ENCODE measurements at places on chromosomes 2 and 18.
A peak's percentile ranks its signal among the peaks of the same experiment; 100 is the strongest.

- no peak overlapping the region for H3K27ac ChIP-seq
- no peak for DNase-seq
- H3K4me3 ChIP-seq, result no peak overlapping the region
- H3K36me3 ChIP-seq, result no peaks in the 10 kb centered on the region
These were observed 235.8 kb upstream of the TNP1 start for GRCh38 chr2:217095511-217096205.

DNA sequence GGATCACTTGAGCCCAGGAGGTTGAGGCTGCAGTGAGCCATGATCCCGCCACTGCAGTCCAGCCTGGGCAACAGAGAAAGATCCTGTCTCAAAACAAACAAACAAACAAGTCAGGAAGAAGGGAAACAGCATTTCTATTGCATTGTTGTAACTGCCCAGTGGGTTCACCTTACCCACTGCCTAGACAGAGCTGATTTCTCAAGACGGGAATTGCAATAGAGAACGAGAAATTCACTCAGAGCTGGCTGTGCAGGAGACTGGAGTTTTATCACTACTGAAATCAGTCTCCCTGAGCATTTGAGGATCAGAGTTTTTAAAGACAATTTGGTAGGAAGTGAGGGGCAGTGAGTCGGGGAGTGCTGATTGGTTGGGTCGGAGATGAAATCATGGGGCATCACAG is 24.2 kb upstream of the RTTN start:
- no peaks in the 10 kb centered on the region for H3K27me3 ChIP-seq
- peaks cover 5% of the 10 kb centered on the region for H3K4me1 ChIP-seq
- H3K36me3 ChIP-seq, result no peaks in the 10 kb centered on the region
- no peak overlapping the region for H3K4me3 ChIP-seq
- DNase-seq, result no peak

GRCh38 chr2:13768274-13768673 is 864.2 kb upstream of the LRATD1 start:
- no peaks in the 10 kb centered on the region for H3K36me3 ChIP-seq
- H3K4me3 ChIP-seq, result no peak overlapping the region
- no peak for DNase-seq
- H3K27ac ChIP-seq, result no peak overlapping the region
- H3K4me1 ChIP-seq, result no peaks in the 10 kb centered on the region
- no peaks in the 10 kb centered on the region for H3K27me3 ChIP-seq

DNA sequence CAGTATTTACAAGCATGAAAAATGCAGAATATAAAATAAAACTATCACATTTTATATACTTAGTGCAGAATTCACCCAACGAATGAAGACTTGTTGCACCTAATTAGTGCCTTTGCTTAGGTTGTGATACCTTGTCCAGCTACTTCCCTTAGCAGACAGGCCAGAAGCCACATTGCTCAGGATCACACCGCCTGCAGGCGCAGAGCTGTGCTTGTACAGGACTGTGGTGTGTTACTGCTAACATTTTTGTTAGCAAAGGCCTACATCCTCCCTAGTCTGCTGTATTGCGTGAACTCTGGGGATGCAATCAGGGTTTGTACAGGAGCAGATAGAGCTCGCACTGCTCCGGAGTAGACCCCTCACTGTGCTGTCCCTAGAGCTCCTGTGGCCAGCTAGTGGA is 336.9 kb downstream of the CBLN2 start:
- H3K4me1 ChIP-seq, result no peaks in the 10 kb centered on the region
- no peaks in the 10 kb centered on the region for H3K36me3 ChIP-seq
- H3K27ac ChIP-seq, result no peak overlapping the region
- no peaks in the 10 kb centered on the region for H3K27me3 ChIP-seq

DNA sequence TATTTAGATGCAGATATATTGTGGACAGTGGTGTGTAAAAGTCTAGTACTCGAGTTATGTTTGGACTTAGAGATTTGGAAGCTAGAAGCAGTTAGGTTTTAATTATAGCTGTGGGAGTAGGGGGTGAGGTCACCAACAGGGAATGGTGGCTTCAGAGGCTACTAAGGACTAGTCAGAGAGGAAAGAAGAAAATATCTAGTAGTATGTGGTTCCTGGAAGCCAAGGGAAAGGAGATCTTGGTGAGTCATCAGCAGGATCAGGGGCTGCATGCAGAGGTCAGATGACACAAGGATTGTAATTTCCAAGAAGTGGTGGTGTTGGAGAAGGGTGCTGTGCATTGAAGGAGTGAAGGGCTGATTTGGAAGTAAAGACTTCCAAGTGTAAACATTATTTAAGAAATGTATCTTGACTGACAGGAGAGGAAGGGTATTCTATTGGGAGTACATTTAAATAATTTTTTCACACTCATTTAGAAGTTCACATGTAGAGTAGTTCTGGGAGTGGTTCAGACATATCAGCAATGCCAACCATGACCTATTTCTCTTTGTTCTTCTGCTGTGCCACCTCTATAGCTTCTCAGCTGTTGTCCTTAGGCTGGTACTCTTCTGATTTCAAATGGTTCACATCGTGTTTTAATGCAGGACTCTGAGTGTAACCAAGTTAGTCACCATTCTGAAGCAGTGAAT is 59.1 kb downstream of the ACSL3 start:
- DNase-seq, result no peak
- H3K4me1 ChIP-seq, result peaks cover 5% of the 10 kb centered on the region
- peaks cover 28% of the 10 kb centered on the region for H3K36me3 ChIP-seq
- peak overlapping the region; percentile 20 for H3K27ac ChIP-seq
- H3K27me3 ChIP-seq, result no peaks in the 10 kb centered on the region

DNA sequence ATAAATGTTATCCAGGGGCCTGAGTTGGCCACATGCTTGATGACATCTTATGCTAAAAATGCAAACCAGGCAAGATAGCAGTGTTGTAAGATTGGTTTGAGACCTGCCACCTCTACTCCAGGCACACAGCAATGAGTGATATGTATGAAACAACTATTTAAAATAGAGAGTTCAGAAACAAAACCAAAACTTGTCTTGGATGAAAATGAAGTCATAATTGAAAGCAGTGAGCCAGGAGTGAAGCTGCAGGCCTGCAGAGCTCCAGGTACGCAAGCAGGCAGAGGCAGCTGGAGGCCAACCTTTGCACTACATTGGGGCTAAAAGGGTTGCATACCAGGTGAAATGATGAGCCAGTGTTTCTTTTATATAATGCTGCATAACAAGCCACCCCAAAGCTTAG is 89.2 kb upstream of the SPATS2L start:
- no peaks in the 10 kb centered on the region for H3K27me3 ChIP-seq
- no peak overlapping the region for H3K4me3 ChIP-seq
- no peaks in the 10 kb centered on the region for H3K4me1 ChIP-seq
- no peak overlapping the region for H3K27ac ChIP-seq
- no peaks in the 10 kb centered on the region for H3K36me3 ChIP-seq
- DNase-seq, result no peak

DNA sequence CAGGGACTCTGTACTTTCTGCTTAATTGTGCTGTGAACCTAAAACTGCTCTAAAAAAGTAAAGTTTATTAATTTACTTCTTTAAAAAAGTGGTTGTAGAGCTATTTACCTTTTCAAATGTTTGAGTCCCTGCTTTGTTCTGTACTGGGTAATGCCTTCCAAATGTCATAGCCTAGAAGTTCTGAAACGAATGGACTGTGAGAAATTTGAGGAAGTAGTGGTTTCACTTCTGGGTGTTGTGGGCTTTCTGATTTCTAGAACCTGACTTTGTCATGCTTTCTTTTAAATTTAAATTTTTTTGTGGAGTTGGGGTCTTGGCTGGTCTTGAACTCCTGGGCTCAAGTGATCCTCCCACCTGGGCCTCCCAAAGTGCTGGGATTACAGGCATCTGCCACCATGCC is 44.6 kb downstream of the SMAD4 start:
- H3K27me3 ChIP-seq, result no peaks in the 10 kb centered on the region
- H3K36me3 ChIP-seq, result peaks cover 18% of the 10 kb centered on the region
- no peaks in the 10 kb centered on the region for H3K4me1 ChIP-seq

DNA sequence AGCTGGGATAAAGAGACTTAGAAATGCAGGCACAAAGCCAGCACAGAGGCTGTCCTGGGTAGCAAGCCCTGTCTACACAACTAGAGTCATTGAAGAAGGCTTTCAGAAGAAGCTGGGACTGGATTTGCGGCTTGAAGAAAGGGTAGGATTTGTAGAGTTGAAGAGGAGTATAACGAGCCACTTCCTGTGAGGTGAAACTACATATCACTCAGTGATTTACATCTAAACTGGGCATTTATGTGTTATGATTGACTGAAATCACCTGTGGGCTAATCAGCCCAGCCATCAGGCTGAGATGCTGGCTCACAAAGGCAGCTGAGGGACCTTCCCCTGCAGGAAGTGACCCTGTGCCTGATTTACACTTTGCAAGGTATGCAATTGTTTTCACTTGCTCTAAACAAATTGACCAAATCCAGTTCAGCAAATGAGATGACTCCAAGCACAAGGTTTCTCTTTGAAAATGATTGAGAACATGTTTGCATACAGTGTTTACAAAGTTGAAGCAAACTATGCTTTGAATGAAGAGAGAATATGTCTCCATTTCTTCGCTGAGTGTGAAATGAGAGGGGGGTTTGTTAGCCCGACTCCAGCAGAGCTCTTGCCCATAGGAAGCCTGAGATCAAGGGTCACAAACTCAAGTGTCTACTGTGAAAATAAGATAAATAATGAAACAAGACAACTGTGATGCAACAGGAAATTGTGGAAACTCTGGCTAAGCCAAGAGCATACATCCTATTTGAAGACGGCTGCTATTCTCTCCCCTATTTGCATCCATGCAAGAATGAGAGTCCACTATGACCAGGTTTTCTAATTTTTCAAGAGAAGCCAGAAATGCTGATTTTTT is 69.3 kb upstream of the HK2 start:
- no peaks in the 10 kb centered on the region for H3K36me3 ChIP-seq
- no peak overlapping the region for H3K27ac ChIP-seq
- DNase-seq, result no peak
- H3K4me3 ChIP-seq, result no peak overlapping the region
- no peaks in the 10 kb centered on the region for H3K27me3 ChIP-seq

GRCh38 chr2:38095996-38096861 is 20.3 kb upstream of the CYP1B1 start:
- H3K27ac ChIP-seq, result no peak overlapping the region
- H3K4me3 ChIP-seq, result no peak overlapping the region
- H3K36me3 ChIP-seq, result no peaks in the 10 kb centered on the region

DNA sequence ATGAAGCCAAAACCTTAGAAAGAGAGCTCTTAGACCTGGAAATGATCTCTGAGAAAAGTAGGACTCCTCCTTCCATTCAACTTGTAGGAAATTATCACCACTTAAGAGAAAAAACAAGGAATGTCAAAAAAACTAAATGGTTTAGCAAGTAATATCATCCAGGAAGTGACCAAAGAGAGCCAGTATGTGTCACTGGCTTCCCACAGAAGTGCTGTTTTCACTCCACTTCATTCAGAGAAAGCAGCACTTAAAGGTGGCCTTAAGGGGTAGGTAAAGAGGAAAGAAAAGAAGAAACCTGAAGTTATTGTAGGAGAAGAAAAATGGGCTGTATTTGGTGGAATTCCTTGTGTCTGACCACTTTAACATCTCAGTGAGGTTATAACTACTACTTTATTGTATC is 414.4 kb upstream of the ETAA1 start:
- no peak for DNase-seq
- H3K36me3 ChIP-seq, result no peaks in the 10 kb centered on the region
- no peak overlapping the region for H3K4me3 ChIP-seq
- H3K27ac ChIP-seq, result no peak overlapping the region

DNA sequence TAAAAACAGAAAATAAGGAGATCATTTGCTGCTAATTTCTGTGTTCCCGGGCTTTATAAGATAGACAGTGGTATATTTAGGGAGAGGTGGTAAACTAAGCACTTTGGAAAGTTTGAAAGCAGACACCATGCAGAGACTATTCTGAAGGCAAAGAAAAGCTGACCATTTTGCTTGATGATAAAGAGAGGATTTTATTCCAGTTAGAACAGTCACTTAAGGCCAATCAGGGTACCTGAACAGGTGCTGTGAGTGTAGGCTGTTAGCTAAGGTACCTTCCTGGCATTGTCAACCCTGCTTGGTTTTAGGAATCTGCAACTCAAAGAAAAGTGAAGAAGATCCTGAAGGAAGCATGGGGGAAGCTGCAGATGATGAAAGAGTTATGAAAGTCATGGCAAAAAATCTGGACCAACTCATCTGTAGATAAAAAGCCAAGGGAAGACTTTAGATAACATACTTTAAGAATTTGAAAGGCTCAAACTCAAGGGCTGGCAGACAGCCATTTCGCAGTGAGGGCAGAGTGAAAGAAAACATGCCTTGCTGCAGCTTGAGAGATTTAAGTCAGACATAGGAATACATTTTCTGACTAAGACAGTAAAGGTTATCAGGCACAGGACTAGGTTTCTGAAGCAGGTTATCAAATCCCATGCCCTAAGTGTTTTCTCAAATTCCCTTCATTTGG is 80.1 kb upstream of the ARL5A start:
- no peak overlapping the region for H3K4me3 ChIP-seq
- H3K4me1 ChIP-seq, result no peaks in the 10 kb centered on the region
- no peaks in the 10 kb centered on the region for H3K27me3 ChIP-seq
- H3K27ac ChIP-seq, result no peak overlapping the region
- H3K36me3 ChIP-seq, result no peaks in the 10 kb centered on the region

- peaks cover 16% of the 10 kb centered on the region for H3K4me1 ChIP-seq
- no peak overlapping the region for H3K27ac ChIP-seq
- H3K4me3 ChIP-seq, result no peak overlapping the region
- H3K27me3 ChIP-seq, result peaks cover 11% of the 10 kb centered on the region
- no peaks in the 10 kb centered on the region for H3K36me3 ChIP-seq
- DNase-seq, result no peak
These were observed 47.0 kb downstream of the RAPGEF4 start for GRCh38 chr2:172782506-172783164.

GRCh38 chr2:88074150-88074549 is 6.5 kb downstream of the SMYD1 start:
- H3K4me1 ChIP-seq, result peaks cover 5% of the 10 kb centered on the region
- DNase-seq, result no peak
- no peaks in the 10 kb centered on the region for H3K36me3 ChIP-seq
- no peak overlapping the region for H3K27ac ChIP-seq

DNA sequence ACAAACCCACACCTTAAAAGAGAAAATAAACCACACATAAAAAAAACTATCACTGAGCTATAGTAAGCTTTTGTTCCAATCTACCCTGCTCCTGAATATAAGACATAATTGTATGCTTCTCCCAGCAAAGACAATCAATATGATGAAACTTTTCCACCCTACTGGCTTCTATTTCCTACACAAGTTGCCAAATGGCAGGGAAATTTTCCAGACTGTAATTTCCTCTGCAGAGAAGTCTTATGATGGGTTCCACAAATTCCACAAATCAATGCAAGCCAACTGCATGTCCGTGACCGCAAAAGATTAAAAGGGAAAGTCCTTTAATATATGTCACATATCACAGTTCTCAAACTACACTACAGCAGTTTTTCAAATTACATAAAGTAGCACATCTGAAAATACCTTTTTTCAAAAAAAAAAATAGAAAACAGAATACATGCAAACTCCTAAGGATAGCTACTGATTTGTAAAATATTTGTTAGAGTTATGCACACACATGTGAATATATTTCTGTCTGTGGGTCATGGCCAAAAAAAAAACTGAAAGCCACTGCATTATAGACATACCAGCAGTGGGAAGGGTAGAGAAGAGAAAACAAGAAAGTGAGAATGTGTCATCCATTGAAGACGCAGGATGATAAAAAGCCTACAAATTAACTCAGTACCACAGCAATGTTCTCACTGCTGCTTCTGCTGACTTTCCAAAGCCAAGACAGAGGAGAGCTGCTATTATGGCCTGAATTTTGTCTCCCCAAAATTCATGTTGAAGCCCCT is 61.4 kb downstream of the RPL31 start:
- no peaks in the 10 kb centered on the region for H3K27me3 ChIP-seq
- H3K27ac ChIP-seq, result no peak overlapping the region
- H3K36me3 ChIP-seq, result no peaks in the 10 kb centered on the region
- peaks cover 27% of the 10 kb centered on the region for H3K4me1 ChIP-seq
- no peak for DNase-seq
- no peak overlapping the region for H3K4me3 ChIP-seq
